ENCODE measurements at places on chromosomes 7 and 10.

- DNase-seq = no peak
These were observed 416.0 kb downstream of the CALN1 start for GRCh38 chr7:71996141-71996540.

- no peak for DNase-seq
These were observed 146.8 kb downstream of the SPAG6 start for GRCh38 chr10:22491931-22492615.

DNA sequence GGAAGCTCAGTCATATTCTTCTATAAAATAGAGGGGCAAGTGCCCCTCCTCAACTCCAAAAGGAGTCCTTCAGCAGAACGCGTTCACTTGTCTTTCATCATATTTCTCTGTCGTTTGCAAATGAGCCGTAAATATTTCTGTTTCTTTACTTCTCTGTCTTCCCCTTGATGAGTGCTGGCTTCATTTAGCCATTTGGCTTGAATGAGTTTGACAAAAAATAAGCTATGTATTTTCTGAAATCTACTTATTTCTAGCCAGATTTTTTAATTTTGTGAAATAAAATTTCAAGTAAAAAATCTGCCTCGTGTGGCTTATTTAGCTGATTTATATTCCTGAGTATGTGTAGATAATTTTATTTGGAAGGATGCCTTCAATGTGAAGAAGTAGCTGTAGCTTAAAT lies 170.8 kb upstream of the DGKB start:
- DNase-seq = no peak

DNA sequence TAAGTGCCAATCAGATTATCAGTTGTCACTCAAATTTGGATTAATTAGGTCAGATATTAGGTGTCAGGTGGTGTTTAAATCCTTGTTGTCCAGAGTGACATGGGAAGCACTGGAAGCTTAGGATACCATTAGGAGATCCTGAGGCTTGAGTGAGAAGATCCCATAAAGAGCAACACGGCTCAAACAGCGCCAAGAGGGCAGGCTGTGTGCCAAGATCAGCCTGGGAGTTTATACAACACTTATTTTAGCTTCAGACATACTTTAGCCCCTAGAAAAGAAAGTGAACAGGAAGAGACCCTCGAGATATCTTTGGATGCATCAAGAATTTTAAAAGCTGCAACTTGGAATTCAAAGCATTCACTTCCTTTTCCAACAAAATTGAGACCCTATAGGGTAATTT lies 14.2 kb upstream of the ACTA2 start:
- no peak for DNase-seq

GRCh38 chr7:77570330-77571011 lies 33.4 kb downstream of the PTPN12 start:
- no peak for DNase-seq

GRCh38 chr7:103765901-103766300 lies 223.6 kb downstream of the RELN start:
- no peak for DNase-seq

- DNase-seq = no peak
These were observed 308.6 kb upstream of the NRP1 start for GRCh38 chr10:33643042-33643441.

GRCh38 chr7:135817583-135817982 lies 69.0 kb upstream of the FAM180A start:
- no peak for DNase-seq

DNA sequence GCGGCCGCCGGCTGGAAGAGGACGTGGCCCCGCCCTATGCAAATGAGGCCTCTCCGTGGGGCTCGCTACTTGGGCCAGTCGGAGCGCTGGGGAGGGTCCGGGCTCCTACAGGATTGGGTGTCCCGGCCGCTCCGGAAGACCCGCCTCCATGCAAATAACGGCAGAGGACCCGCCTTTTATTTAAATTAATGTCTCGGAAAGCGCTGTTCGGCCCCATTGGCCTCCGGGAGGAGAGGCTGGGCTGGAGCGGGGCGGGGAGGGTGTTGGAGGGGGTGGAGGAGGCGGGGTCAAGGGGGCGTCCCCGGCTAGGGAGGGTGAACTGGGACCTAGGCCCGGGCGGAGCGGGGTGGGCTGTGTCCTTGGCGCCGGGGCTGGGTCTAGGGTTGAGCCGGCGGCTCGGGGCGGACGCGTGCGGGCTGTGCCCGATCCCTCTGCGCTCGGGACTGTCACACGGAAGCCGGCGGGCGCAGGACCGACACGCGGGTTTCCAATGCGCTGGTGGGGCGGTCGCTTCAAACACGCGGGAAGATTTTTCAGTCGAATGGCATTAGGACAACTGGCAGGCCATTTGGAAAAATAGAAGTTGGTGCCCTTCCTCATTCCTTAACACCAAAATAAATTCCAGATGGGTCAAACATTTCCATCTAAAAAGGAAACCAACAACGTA lies 344 bp upstream of the POLM start:
- peak; percentile 99 for DNase-seq

DNA sequence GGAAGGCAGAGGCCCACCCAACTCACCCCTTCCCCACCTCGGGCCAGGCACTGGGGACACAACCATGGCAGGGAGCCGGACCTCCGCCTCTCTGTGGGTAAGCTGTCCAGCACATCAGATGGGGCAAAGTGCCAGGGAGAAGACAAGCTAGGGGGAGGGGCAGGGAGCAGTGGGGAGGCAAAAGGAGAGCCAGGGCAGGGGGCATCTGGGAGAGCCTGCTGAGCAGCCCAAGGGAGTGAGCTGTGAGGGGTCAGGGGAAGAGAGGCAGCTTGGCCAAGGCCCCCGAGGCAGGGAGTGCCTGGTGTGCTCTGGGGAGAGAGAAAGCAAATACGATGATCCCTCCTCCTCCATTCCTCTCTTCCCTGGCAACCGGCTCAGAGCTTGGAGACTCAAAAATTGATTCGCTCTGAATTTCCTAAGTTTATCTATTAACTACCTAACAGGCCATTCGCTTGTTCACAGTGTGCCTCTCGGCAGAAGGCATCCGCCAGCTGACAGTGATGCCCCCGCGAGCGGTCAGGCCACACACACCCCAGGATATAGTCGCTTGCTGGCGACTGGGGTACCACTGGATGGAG lies 4.5 kb downstream of the CAMK2B start:
- DNase-seq = no peak

DNA sequence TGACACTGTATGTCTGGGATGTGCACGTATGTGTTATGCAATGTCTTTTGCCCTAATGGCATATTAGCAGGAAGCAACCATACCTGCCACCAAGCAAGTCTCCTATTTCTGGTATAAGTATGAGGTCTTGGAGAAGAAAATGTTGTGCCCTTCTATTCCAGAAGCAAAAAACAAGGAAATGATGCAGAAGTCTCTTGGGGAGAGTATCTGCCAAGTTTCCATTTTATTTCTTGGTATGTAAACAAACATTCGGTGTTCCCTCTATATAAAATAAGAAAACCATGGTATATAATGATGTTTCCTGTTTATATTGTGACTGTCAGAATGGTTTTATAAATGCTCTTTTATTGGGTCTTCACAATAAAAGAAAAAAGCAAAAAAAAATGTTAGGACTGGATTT lies 19.3 kb upstream of the MYO3A start:
- no peak for DNase-seq

GRCh38 chr10:44932517-44933450 lies 21.6 kb downstream of the TMEM72 start:
- peak; percentile 83 for DNase-seq

DNA sequence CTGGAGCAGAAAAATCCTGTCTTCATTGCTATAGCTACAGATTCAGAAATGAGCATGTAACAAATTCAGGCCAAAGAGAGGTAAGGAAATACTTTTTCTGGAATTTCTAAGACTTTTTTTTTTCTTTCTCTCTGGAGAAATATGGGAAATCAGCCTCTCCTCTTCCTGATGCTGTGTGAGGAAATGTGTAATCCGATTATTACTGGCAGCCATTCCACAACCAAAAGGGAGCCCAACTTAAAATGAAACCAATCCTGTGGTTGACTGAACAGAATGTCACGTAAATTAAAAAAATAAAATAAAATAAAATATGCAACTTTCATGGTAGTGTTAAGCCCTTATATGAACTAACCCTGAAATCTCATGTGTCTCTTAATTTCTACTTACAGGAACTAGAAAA lies 10.7 kb upstream of the POT1 start:
- no peak for DNase-seq

DNA sequence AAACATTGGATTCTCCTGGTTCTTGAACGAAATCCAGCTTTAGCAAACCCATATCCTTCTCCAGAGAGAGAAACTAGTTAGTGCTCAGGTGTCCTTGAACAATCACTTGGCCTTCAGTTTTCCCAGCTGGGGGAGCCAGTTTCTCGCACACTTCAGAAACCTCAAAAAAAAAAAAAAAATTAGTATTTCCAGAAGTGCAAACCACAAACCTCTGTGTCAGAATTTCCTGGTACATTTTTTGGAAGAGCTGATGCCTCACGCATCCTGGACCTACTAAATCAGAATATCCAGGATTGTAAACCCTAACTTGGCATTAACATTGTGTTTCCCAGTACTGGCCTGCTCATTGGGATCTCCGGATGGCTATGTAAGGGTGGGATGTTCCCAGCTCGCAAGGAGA lies 143.4 kb upstream of the EGR2 start:
- no peak for DNase-seq

- no peak for DNase-seq
These were observed 220.1 kb upstream of the FZD1 start for GRCh38 chr7:91043924-91044645.

GRCh38 chr10:71213761-71214440 lies 1.5 kb downstream of the UNC5B start:
- peak; percentile 52 for DNase-seq

- no peak for DNase-seq
These were observed 188.6 kb downstream of the RPS24 start for GRCh38 chr10:78222096-78222790.

GRCh38 chr7:106462365-106462859 lies 177.6 kb upstream of the NAMPT start:
- no peak for DNase-seq

DNA sequence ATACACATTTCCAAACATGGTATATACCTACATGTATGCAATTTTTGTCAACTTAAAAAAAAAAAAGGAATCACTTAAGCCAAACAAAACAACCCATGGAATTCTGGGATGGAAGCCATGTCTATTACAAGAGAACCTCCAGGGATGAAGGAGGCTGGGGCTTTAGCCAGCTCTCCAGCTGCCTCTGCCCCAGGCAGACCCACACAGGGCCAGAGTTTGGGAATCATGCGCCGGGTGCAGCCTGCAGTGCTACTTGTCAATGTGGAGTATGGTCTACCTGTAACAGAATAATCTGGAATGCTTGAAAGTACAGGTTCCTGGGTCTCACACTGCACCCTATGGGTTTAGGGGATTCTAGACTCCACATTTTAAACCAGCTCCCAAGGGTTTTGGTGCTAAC lies 10.8 kb downstream of the ATP6V0E2 start:
- no peak for DNase-seq

- no peak for DNase-seq
These were observed 26.8 kb upstream of the MGMT start for GRCh38 chr10:129440247-129440646.

Data from HEK293T (cell line).